Activated CD8-positive, alpha-beta memory T cell treated with anti-CD3 and anti-CD28 coated beads for 1 hour (primary cell): ENCODE measurements at places on chromosomes 16 and 17.

GRCh38 chr16:73000020-73000906, 47.7 kb downstream of the ZFHX3 start:
- no peak for DNase-seq

DNA sequence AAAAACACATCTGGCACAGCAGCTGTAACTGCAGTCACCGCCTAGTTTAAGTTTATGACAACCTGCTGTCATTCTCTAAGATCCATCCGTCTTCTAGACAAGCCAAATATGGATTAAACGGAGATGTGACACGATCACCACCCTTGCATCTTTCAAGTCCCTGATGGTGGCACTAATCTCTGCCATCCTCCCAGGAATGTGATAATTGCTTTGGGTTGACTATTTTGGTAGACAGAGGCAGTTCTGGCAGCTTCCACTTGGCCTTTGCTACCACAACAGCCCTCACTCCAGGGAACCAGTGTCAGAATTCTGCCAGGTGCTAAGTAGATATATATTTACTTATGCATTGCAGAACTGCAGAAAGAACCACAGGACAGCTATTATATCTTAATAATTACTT, 81.3 kb downstream of the ADCY9 start:
- DNase-seq: no peak

DNA sequence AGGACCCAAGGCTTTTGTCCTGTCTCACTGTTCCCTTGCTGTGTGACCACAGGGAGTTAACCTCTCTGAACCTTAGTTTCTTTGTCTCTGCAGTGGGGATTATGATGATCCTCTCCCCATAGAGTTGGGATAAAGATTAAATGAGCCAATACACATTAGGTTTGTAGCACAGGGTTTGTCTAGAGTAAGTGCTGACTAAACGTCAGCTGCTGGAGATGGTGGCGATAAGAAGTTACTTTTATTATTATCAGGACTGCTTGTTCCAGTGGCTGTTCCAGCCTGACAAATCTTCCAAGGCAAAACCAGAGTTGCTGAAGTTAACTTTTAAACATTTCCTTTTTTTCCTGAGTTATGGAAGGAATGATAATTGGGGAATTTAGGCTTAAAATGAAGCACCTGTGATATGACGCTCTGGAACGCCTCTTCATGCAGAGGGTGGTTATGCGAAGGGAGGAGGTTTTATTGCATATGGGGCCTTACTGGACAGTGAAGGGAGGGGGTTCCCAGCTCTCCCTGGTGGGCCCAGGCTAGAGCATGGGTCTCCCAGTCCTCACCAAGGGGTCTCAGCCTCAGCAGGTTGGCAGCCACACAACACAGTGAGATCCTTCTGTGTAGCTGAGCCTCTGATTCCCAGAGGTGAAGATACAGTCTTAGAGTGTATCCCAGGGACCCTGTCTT, 35.8 kb downstream of the PLCG2 start:
- DNase-seq: no peak

GRCh38 chr17:61456688-61457225, 4.5 kb downstream of the TBX4 start:
- DNase-seq: no peak

DNA sequence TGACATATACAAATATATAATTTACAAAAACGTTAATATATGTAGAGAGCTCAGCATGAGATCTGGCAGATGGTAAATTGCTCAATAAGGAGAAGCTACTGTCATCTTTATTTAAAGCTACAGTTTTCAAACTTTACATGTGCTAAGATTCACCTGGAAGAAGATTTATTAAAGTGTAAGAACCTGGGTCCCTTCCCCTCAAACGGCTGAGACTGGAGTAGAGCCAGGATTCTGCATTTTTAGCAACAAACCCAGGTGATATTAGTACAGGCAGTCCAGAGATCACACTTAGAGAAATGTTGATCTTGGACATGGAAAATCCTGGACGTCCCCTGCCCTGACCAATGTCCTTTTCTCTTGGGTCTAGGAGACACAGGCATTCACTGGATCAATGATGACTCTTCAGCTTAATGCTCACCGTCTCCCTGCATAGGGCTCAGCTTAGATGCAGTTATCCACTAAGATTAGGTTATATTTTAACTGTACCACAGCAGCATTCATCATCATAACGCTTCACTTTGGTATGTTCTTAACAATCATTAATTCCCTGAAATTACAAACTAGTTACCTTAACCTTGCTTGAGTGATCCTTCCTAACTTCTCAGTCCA, 20.4 kb downstream of the CDR2 start:
- DNase-seq: no peak

DNA sequence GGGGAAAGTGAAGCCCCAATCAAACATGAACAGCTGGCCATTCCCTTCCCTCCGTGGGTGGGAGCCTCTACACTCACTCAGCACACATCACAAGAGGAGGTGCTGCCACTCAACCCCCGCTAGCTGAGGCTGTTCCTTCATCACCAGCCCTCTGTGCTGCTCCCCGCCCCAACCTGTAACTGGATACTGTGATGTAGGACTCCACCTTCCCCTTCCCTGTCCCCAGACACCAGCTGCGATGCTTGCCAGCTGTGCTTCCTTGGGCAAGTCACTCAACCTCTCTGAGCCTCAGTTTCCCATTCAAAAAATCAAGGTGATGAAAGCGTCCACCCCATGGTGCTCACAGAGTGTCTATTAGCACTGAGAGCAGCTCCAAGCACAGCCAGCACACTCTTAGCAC, 273.2 kb downstream of the MRTFB start:
- no peak for DNase-seq

GRCh38 chr17:34370997-34371395, 8.0 kb upstream of the CCL1 start:
- DNase-seq: no peak

DNA sequence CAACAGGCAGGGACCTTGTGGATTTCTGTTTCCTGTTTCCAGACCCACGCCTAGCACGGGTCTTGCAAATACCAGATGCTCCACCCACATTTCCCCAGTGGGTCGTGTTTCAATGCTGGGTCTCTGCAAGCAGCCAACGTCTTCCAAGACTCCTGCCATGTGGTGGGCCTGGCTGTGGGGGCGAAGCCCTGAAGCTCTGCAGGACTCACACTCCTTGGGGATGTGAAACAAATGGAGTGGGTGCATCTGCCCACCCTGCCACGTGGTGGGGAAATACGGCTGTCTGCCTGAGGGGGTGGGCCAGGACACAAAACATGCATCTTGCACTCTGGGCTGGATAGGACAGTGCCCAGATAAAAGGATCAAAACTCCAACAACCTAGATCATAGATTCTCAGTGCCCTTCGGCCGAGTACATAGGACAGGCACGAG, 32.6 kb downstream of the FA2H start:
- no peak for DNase-seq

- no peak for DNase-seq
Measured at GRCh38 chr17:79095345-79096055, 20.9 kb downstream of the ENGASE start.

DNA sequence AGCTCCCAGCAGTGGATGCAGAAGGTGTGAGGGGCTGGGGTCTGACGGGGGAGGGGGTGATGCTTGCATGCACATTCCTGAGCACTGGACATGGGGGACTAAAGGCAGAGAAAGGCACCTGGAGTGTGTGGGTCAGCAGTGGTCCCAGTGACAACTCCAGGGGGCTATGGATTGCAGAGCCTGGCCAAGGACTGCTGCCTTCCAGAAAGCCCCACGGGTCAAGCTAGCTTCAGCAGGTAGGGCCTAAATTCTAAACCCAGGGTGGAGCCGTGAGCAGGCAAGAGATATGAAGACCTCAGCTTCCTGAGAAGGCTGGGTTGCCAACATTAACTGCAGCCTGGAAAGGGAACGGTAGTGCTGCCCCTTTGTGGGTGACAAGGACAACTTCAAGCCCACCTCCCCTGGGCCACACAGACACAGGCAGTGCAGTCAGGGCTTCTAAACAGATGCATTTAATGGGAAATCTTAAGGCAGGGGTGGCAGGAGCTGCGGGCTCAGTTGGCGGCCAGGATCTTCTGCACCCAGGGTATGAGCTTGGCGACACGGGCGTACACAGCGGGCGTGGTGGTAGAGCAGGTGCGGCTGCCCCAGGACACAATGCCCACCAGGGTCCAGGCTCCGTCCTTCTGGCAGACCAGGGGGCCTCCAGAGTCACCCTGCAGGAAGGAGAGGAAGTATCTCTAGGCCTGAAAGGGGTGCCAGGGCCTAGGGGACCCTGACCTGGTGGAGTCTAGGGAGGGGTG, 3.1 kb downstream of the CTRB2 start:
- DNase-seq: no peak

GRCh38 chr16:31221357-31222160, 4.6 kb upstream of the PYDC1 start:
- DNase-seq: no peak
